Colonic mucosa (tissue), 4 donors: ENCODE measurements at places on chromosomes 2 and 18. TPM values are rescaled to one million over a fixed set of nuclear protein-coding genes. Genes with fewer than 3 reads are reported as not detected.

Gene PECR
- total RNA-seq = 22.5 TPM

Gene IL1R2
- total RNA-seq = 50.1 TPM

- DNase-seq = no peak
Observed at GRCh38 chr2:9663008-9663879, 32.4 kb upstream of the YWHAQ start.

Gene IL37
- not detected for total RNA-seq

DNA sequence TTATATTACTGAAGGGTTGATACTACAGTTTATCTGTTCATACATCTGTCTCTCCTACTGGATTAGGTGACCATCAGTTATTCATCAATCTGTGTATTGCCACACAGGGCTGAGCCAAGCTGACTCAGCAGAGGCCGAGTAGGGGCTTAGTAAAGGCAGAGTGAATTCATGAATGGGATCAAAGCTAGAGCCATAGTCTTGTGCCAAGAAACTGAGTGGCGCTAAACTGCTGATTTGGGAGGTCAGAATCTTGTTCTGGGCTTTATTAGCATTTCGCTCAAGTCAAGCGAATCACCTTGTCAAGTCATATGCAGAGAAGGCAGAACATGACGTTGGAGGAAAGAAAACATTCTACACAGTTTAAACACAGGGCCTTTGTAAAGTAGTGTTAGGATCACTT, 34.1 kb downstream of the SOCS6 start:
- no peak for DNase-seq

Gene MARCHF4
- total RNA-seq = 0.44 TPM

DNA sequence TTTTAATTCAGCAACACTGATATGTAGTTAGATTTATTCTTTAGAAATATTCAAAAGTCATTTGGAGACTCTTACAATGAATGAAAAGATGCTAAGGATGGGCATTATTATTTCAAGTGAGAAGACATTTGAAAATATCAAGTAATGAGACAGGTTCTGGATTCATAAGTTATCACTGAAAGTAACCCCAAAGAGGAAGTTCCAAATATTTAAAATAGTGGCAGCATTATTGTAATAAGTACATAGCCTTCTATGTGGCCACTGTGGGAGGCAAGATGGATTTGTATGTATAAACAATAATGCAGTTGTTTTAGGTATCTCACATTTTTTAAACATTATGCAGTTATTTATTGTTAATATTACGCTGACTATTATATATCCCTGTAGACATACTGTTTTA, 29.7 kb downstream of the ZC3H6 start:
- no peak for DNase-seq

- DNase-seq = no peak
Observed at GRCh38 chr2:98830571-98831145, 99.7 kb upstream of the MGAT4A start.

Gene DSG2
- 308 TPM for total RNA-seq

Gene C2orf74
- 0.72 TPM for total RNA-seq

- no peak for DNase-seq
Observed at GRCh38 chr2:207121784-207122183, 44.0 kb downstream of the KLF7 start.

Gene DUSP19
- total RNA-seq = 2.0 TPM

Gene FTCDNL1
- 1.8 TPM for total RNA-seq

Gene SIX3
- not detected for total RNA-seq

DNA sequence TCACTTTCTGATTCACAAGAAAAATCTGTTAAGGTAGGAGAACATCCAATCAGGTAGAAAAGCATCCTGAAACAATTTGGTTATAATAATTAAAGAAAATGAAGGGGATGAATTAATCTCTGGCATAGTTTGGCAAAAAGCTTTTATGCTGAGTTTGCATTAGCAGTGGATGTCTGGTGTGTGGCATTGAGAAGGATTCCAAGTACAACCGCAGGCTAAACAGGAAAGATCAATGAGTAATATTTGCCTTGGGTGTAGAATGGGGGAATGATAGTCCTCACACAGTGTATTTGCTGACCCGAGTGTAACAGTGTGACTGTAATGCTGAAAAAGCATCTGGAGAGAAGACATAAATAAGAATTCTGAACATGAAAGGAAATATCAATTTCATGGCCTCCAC, 68.3 kb upstream of the SESTD1 start:
- no peak for DNase-seq

GRCh38 chr2:40510304-40510703, 58.4 kb upstream of the SLC8A1 start:
- no peak for DNase-seq

Gene CAPN14
- not detected for total RNA-seq

Gene EGR4
- total RNA-seq = not detected

DNA sequence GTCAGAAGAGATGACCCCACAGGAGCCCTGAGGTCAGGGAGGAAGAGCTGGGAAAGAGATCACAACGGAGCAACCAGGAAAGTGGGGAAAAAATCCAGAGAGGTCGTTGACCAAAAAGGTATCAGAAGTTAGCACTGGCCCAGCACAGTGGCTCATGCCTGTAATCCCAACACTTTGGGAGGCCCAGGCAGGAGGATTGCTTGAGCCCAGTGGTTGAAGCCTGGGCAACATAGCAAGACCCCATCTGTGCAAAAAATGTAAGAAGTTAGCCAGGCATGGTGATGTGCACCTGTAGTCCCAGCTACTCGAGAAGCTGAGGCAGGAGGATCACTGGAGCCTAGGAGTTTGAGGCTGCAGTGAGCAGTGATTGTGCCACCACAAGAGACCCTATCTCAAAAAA, 121.5 kb downstream of the GBX2 start:
- no peak for DNase-seq

Gene KATNAL2
- 1.3 TPM for total RNA-seq

Gene PXDN
- total RNA-seq = 20.0 TPM
